ENCODE measurements at places on chromosomes 12 and 14.

- no peak for DNase-seq
Observed at GRCh38 chr12:120814903-120815429, 89.2 kb downstream of the SPPL3 start.

DNA sequence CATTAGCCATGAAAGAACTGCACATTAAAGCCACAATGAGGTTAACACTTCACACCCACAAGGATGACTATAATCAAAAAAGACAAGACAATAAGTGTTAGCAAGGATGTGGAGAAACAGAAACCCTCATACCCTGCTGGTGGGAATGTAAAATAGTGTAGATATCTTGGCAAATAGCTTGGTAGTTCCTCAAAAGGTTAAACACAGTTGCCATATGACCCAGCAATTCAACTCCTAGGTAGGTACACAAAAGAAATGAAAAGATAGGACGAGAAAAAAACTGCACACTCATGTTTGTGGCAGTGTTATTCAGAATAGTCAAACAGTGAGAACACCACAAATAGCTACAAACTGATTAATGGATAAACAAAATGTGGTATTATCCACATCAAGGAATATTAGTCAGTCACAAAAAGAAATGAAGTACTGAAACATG lies 93.5 kb downstream of the ATXN2 start:
- DNase-seq = no peak

DNA sequence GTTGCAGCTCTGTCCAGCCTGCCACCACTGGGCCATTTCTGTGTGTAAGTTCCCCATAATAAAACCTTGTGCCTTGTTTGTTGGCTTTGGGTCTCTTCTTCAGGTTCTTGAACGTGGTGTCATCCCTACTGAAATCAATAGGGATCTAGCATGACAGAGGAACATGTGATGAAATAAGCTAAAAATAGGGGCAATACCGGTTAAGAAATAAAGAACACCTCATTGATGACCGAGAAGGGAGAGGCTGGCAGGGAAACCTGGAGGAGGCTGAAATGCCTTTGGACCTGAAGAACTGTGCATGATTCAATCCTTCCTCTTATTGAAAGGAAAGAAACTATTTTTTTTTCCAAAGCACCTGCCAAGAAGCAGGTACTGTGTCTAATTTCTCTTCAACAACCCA lies 172.3 kb downstream of the PPM1H start:
- no peak for DNase-seq

GRCh38 chr12:40820794-40821484 lies 128.7 kb downstream of the CNTN1 start:
- no peak for DNase-seq

DNA sequence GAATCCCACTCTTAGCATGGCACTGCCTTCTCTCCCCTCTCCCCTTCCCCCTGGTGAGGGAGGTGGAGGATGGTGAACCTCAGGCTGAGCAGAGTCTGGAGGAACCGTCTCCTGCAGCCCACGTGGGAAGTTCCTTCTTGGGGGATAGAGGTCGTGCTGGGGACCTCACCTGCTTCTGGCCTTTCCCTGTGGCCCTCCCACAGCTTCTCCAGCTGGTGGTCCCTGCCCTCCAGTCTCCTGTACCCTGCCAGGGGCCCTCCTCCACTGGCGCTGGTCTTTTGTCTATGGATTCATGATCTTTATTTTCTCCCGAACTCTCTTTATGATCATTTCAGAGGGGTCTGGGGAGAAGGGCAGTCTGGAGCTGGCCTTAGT lies 9.0 kb upstream of the MTA1 start:
- DNase-seq = no peak

- DNase-seq = peak; percentile 29
Observed at GRCh38 chr12:10354502-10354901, 35.3 kb downstream of the KLRK1 start.

- no peak for DNase-seq
Observed at GRCh38 chr12:41897593-41897992, 247.1 kb downstream of the GXYLT1 start.

GRCh38 chr14:73166399-73166798 lies 30.1 kb downstream of the PSEN1 start:
- no peak for DNase-seq

GRCh38 chr14:22174412-22175277 lies 414.4 kb downstream of the DAD1 start:
- DNase-seq = no peak

DNA sequence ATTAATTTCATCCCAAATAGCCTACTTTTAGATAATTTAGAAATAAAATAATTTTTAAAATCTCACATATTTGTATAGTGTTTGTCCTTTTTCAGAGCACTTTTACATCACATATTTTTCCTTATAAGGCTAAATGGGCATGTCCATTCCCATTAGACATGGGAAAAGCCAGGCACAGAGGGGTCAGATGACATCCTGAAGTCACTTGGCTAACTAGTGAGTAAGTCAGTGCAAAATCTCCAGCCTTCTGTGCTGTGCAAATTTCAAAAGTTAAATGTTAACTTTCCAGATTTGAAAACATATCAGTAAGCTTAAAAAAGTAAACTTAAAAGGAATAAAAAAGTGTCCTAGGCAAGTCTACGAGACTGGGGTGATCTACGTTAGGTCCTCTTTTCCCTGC lies 117.4 kb downstream of the EMP1 start:
- no peak for DNase-seq

DNA sequence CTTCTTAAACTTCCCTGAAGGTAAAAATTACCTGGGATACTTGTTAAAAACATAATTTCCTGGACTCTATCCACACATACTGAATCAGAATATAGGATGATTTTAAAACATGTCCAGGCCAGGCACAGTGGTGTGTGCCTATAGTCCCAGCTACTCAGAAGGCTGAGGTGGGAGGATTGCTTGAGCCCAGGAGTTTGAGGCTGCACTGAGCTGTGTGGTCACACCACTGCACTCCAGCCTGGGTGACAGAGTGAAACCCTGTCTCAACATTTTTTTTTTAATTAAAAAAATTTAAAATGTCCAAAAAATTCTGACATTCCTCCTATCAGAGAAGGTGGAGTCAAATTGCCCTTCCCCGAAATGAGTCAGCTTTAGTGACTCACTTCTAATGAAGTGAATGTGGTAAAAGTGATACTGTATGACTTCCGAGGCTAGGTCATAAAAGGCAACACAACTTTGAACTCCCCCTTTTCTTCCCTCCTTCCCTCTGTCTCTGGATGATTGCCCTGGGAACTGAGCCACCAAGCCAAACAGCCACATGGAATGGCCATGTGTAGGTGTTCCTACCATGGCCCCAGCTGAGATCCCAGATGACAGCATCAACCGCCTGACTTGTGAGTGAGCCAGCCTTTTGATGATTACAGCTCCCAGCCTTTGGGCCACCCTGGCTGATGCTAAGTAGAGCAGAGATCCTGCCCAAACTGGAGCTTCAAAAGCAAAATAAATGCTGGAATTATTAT lies 36.3 kb downstream of the LIMA1 start:
- DNase-seq = peak; percentile 97

DNA sequence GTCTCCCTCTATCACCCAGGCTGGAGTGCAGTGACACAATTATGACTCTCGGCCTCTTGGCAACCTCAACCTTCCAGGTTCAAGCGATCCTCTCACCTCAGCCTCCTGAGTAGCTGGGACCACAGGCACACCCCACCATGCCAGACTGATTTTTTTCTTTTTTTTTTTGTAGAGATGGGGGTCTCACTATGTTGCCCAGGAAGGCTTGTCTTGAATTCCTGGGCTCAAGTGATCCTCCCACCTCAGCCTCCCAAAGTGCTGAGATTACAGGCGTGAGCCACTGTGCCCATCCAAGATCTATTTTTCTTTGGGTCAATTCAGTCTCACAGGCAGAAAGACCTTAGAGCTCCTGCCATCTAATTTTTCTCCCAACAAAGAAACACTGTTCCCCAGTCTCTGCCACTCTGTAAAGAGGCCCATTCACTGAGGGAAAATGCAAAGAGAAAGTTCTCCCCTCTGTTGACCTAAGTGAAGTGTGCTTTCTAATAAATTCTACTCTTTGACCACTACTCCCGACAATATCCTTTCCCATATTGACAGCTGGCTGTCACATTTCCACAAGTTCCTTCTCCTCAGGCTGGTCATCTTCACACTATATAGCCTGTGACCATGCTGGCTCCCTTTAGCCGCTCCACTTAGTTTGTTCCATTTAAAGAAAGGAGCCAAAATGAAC lies 23.3 kb downstream of the TMED8 start:
- DNase-seq = no peak

DNA sequence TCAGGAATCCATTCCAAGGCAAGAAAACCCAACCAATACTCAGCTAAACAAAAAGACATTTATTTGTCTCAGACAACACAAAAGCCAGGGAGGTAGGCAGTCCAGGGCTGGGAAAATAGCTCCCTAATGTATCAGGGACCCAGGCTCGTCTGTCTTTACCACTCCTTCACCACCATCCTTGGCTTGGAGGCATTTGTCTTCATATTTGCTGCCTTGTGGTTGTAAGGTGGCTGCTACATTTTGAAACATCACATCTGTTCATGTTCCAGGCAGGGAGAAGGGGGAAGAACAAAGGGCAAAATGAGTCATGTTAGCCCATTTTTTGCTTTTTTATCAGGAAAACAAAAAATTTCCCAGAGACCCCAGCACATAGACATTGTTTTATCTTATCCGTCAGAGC lies 44.8 kb upstream of the PCED1B start:
- peak; percentile 16 for DNase-seq

DNA sequence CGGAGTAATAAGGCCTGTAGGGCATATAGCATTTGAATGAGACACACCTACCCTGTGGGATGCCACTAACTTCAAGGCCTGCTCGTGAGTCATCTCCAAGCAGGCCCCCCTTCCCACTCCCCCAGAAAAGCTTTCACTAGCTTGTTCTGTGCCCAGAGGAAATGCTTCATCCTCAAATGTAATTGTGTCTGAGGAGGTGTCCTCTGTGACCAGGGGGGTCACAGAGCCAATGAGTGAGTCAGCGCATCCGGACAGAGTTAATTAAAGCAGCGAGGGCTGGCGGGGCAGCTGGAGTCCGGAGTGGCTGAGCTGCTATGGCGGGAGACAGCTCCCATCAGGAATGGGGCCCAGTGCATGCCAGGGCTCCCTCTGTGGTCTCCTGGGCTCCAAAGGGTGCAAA lies 27.0 kb upstream of the ESRRB start:
- DNase-seq = peak; percentile 69

DNA sequence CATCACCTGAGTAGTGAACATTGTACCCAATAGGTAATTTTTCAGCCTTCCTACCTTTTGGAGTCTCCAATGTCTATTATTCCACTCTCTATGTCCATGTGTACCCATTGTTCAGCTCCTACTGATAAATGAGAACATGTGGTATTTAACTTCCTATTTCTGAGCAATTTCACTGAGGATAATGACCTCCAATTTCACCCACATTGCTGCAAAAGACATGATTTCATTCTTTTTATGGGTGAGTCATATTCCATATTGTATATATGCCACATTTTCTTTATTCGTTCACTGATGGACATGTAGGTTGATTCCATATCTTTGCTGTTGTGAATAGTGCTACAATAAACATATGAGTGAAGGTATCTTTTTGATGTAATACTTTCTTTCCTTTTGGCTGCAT lies 16.4 kb upstream of the BTG1 start:
- DNase-seq = no peak

GRCh38 chr14:22544881-22545420 lies 44.1 kb downstream of the DAD1 start:
- DNase-seq = no peak

- no peak for DNase-seq
Observed at GRCh38 chr14:105475269-105476096, 862 bp downstream of the CRIP2 start.

GRCh38 chr14:57389646-57390036 lies 745 bp upstream of the NAA30 start:
- DNase-seq = no peak

DNA sequence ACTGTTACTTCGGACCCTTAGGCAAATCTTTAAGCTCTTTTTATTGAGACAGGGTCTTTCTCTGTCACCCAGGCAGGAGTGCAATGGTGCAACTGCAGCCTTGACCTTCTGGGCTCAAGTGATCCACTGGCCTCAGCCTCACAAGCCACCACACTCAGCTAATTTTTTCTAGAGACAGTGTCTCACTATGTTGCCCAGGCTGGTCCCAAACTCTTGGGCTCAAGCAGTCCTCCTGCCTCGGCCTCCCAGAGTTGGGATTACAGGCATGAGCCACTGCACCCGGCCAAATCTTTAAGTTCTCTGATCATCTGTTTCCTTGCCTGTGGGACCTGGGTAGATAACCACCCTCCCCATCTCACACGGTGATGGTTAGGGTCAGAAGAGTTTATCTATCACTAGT lies 2.3 kb upstream of the GPX2 start:
- no peak for DNase-seq

DNA sequence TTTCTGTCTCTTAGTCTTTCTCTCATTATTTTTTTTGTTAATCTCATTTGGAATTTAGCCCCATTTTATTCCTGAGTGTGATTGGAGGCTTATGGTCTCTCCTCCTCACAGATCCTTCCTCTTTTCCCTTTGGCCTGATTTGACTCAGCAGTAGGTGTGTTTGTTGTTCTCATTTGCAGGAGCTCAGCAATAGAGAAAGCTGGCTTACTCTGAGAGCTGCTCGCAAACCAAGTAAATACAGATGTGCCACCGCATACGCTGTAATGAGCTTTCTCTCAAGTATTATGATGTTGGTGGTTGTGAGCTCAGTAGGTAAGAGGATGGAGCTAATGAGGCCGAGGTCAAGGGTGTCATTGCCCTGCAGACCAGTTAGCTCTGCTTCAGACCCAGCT lies 206.5 kb downstream of the ETV6 start:
- DNase-seq = no peak

DNA sequence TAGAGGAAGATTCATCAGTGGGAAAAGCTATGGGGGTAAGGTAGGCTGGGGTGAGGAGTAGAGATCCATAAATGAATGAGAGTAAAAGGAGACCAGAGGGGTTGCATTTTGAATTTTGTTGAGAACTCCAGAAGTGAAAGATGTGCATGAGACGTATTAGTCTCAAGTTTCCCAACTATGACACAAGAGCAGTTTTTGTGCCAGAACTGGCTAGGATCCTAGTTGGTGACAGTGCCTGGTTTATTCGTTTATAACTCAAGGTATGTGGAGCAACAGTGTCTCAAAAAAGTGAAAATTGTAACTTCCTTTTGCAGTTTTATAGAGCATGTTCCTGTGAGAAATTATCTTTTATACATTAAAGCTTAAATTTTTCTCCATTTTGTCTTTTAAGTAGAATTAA lies 377.0 kb downstream of the NPAS3 start:
- no peak for DNase-seq

All from fibroblast of skin of scalp (primary cell).